ENCODE measurements at places on chromosomes 2 and 18. TPM values are rescaled to one million over a fixed set of nuclear protein-coding genes. Genes with fewer than 3 reads are reported as not detected.

Gene STRADB
- total RNA-seq, result 25.1 TPM

Gene GCKR
- not detected for total RNA-seq

Gene TACR1
- total RNA-seq, result not detected

Gene KIAA2012
- not detected for total RNA-seq

Gene PROKR1
- not detected for total RNA-seq

Gene SCN3A
- total RNA-seq, result not detected

Gene CCDC85A
- total RNA-seq, result not detected

Gene RFTN2
- not detected for total RNA-seq

Gene SMPD4
- 70.9 TPM for total RNA-seq

DNA sequence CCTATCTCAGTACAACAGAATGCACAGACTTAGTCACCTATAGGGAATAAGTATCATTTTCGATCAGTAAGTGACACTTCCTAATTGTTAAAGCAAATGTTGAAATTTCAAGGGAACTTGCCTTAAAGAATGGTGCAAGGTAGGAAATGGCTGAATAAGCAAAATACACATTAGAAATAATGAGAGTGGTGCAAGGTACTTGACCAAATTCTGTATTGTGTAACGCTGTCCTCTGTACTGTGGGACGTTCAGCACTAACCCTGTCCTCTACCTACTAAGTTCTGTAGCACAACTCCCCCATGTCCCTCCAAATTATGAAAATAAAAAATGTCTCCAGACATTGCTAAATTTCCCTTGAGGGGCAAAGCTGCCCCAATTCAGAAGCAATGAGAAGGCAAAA lies 19.4 kb downstream of the MMADHC start:
- DNase-seq, result no peak

GRCh38 chr2:186575302-186575701 lies 14.6 kb upstream of the ITGAV start:
- DNase-seq, result no peak

GRCh38 chr2:86066007-86066578 lies 39.6 kb downstream of the POLR1A start:
- no peak for DNase-seq

GRCh38 chr2:131039535-131039907 lies 53.7 kb downstream of the FAM168B start:
- DNase-seq, result no peak

GRCh38 chr2:212073360-212073759 lies 465.2 kb downstream of the ERBB4 start:
- no peak for DNase-seq

GRCh38 chr18:3211236-3211992 lies 8.4 kb downstream of the MYOM1 start:
- no peak for DNase-seq

DNA sequence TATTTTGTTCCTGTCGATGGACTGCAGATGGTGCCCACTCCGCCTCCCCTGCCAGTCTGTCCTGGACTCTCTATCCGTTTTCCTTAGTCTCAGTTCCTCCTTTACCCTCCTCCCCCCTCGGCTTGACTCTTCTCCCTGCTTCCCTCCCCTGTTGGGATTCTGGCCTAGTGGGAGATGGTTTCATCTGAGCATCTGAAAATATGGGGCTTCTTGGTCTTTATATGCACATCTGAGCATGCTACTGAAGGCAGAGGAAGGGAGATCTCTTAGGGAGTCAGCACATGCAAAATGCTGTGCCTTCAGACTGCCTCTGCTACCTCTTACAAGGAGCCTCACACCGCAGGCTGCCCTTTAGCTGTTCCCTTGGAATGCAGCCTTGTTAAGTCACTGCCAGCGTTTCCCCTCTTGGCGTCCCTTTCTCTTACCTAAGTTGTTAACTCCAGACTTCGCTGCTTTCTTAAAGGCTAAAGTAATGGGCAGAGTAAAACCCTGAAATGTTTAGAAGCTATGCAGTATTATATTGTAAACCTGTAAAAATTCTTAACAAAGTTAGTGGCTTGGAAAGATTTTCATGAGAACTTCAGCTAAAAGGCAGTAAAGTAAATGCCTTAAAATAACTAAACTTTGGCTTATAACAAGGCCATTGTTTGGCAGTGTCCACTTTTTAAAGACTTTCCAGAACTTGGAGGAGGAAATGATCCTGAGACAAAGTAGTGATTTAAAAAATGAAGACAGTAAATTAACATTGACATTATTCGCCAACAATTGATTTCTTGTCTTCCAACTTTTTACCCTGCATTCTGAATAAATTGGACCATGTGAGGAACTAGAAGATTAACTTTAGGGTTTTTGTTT lies 49.8 kb downstream of the LDLRAD4 start:
- DNase-seq, result no peak

DNA sequence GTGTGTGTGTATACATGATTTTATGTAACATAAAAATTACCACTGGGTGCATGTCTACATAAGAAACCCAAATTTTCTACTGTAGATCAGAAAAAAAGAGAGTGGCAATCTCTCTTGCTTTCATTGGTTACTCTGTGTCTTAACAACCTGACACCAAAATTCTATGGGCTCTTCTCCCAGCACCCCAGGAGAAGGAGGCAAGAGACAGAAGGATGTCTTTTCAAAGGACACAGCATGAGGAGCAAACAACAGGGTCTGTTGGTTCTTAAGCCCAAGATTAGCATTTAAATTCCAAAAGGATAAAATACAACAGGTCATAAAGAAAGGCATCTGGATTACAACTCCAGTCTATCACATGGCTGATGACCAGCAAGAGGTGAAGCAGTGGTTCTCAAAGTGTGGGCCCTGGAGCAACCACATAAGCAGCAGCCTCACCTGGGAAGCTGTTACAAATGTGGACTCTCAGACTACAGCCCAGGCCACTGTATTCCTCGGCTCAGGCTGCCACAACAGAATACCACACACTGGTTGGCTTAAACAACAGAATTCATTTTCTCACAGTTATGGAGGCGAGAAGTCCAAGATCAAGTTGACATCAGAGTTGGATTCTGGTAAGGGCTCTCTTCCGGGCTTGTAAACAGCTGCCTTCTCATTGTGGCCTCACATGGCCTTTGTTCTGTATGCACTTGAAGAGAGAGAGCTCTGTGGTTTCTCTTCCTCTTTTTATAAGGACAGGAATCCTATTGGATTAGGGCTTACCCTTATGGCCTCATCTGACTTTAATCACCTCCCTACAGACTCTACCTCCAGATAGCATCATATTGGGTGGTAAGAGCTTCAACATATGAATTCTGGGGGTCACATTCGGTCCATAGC lies 79.8 kb upstream of the RNF152 start:
- DNase-seq, result no peak

- no peak for DNase-seq
These were observed 18.2 kb downstream of the MAPRE2 start for GRCh38 chr18:35059280-35059927.

Data from activated CD4-positive, alpha-beta T cell treated with anti-CD3 and anti-CD28 coated beads, Interleukin-2, amount 10 ng/mL, durations not matched to agents 7 days and 5 days (primary cell).